ENCODE measurements at places on chromosomes 1 and 21.

- no peak for DNase-seq
These were observed 38.3 kb downstream of the ELK4 start for GRCh38 chr1:205593532-205593931.

GRCh38 chr1:248805876-248806275 lies 19.8 kb downstream of the SH3BP5L start:
- DNase-seq = no peak

- no peak for DNase-seq
These were observed 356.9 kb upstream of the RUNX1 start for GRCh38 chr21:35405981-35406380.

- DNase-seq = no peak
These were observed 495.5 kb upstream of the RGS18 start for GRCh38 chr1:191662746-191663145.

- DNase-seq = no peak
These were observed 41.0 kb upstream of the IFFO2 start for GRCh38 chr1:18997508-18997907.

DNA sequence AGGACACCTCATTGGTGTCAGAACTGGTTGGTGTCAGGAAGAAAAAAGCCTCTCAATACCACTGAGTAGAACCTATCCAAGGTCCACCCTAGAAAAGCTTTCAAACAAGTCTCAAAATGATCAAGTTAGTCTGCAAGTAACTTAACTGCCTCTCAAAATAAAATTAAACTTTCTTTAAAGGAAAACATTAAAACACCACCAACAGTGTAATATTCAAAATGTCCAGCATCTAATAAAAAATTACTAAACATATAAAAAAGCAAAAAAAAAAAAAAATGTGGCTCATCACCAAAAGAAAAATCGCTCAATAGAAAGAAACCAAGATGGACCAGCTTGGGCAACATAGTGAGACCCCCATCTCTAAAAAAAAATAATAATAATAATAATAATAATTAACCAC lies 18.7 kb upstream of the OLFML2B start:
- no peak for DNase-seq

DNA sequence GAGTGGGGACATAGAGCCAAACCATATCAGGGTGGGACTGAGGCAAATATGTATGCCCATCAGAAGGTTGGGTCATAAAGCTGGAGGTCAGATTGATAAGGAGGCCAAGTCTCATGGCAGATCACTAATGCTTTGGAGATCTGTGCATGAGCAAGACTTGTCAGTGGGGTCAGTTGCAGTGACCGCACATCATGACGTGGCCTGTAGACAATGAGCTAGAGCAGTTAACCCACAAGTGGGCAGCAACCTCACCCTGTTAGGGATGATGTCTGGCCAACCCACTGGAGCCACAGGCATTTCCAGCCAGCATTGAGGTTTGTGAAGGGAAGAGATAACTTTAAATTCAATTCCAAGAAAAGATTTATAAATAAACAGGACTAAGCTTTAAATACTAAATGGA lies 66.7 kb downstream of the XCL1 start:
- peak; percentile 73 for DNase-seq

DNA sequence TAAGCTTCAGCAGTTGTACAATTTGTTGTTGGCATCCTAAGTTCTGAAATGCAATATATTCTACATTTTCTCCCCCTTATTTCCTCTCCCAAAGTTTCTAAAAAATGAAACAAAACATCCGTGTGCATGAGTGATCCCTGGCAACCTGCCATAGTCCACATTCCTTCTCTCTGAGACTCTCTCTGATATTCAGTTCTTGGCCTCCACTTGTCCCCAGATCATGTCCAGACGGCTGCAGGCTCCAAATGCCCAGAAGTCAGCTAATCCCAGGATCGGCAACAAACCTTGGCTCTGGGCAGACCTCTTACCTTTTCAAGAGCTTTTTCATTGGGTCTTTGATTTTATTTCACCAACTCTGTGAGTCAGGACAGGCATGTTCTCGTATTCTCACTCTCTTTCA lies 187.8 kb downstream of the ETS2 start:
- DNase-seq = peak; percentile 78

DNA sequence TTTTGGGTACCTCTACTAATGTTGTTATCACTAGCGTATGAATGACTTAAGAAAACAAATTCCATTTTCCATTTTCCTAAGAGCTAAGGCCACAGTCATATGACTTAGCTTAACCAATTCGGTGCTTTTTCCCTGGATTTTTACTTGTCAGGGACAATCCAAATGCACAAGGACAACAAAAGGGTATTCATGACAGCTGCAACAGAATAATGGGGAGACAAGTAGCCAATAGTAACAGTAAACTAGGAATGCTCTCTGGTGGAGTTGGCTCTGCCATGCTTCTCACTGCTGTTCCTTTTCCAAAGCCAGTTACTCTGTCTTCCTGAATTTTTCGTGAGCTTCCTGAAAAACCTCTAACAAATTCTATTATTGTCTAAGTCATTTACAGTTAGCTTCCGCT lies 52.9 kb downstream of the LRRIQ3 start:
- no peak for DNase-seq

GRCh38 chr1:10430216-10431069 lies at the start of gene CENPS:
Gene CENPS (plus strand): TSS chr1:10430433. CDS start chr1:10430518, 85 bp downstream.
- DNase-seq = peak; percentile 71

GRCh38 chr21:44898011-44898488 lies 22.6 kb downstream of the ITGB2 start:
- DNase-seq = no peak

GRCh38 chr1:155859881-155860871 lies 809 bp downstream of the SYT11 start:
- peak; percentile 64 for DNase-seq

DNA sequence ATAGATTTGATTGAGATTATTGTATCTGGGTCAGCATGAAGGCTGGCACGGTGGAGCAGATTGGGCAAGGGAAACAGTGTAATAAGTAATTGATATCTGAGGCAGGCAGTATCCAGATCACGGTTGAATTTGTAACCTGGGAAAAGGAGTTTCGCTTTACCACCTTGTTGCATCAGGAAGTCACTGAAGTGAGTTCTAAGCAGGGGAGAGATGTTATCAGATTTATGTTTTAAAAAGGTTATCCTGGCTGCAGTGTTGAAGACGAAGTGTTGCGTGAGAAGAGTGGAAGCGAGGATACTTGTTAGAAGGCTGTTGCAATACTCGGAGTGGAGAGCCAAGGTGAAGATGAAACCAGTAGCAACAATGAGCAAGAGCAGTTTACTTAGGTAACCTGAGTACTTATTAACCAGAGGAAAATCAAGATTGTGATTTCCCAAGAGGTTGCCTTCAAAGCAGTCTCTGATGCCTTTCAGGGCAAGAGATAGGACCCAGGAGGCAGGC lies 77.8 kb downstream of the LHX9 start:
- no peak for DNase-seq

- DNase-seq = peak; percentile 81
These were observed 12.0 kb downstream of the PPFIA4 start for GRCh38 chr1:203038217-203038741.

DNA sequence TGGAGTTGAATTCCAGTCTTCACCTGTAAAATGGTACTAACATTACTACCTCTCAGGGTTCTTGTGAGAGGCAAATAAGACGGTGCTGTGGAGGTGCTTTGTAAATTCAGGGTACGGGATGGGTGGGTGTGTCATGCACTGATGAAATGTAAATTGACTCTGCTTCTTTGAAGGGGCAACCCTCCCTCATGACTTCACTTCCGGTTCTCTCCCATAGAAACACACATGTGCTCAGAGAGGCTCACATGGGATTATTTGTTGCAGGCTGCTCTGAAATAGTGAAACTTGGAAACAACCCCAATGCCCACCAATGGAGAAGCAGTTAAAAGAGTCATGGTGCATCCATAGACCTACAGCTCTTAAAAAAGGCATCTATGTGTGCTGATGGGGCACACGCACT lies 44.9 kb upstream of the SCMH1 start:
- no peak for DNase-seq

GRCh38 chr1:66443793-66444192 lies 90.2 kb upstream of the SGIP1 start:
- DNase-seq = no peak

DNA sequence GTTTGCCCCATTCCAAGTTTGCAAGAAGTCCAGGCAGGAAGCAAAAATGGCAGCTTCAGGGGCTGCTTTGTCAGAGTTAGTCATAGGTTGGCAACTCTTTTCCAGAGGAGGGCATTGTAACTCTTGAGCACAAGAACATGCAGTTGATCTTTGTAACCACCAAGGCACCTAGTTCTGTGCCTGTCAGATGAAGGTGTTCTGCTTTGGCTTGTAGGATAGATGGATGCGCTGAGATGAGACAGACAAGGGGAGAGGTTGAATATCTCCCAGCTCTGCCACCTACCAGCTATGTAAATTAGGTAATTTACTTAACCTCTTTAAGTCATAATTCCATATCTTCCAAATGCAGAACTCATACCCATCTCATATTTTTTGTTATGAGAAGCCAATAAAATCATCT lies 89.3 kb downstream of the ZNF648 start:
- DNase-seq = no peak

GRCh38 chr1:17193222-17194132 lies 11.5 kb upstream of the PADI1 start:
- DNase-seq = no peak

DNA sequence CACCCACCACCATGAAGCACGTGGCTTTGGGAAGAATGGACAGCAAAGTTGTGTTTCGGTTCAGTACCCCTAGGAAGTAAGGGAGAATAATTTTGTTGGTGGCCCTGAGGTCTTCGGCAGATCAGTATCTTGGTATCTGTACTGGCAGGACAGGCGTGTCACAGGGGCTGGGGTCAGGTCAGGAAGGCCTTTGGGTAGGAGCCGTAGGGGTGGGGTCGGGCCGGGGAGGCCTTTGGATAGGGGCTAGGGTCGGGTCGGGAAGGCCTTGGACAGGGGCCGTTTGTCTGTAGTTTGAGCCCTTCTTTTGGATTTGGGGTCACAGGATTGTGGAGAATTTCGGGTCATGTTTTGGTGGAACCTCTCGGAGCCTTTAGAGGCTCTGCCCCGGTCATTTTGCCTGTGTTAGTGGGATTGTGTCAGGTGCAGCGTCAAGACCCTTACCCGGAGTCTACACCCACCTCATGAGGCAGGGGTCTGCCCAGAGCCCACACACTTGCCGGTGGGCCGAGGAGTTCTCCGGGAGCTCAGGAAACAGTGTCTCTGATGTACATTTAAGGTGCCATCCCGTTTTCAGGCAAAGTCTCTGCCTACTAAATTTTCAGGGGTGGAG lies 75.3 kb upstream of the COL6A1 start:
- DNase-seq = no peak

- DNase-seq = no peak
These were observed 220.1 kb downstream of the ST6GALNAC3 start for GRCh38 chr1:76294482-76295194.

DNA sequence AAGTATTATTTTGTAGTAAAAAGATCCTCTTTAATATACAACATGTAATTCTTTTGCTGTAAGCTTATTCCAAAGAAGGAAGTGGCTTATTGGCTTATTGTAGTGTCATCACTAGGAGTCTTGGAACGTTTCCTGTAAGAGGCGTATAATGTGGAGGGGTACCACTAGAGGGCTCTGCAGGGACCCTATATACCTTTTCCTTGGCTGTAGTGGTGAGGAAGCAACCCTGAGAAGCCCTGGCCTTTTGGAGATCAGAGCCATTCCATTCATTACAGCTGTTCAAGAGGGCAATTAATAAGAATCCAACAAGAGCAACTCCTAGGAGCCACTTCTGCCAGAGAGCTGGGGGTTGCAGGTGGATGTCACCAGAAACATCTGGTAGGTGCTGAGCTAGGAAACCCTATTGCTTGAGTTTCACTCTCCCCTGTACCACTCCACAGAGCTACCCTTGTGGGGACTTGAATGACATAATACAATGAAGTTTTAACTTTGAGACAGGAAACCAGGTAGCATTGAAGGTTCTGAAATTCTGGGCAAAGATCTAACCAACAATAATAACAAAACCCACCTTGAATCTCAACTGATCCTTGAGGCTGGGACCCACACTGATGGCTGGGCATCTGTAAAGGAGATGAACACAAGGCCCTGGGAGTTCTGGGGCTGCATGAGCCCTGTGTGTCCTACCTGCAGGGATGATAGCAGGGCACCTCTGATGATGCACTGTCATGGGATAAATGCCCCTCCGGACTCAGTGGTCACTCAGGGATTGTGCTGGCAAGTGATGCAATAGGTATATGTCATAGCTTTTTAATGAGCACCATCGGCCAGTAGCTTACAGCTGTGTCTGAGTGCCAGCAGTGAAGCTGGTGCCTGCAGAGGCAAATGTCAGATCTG lies 160.2 kb upstream of the COA6 start:
- DNase-seq = no peak

GRCh38 chr1:151934048-151934493 lies 24.8 kb upstream of the THEM4 start:
- DNase-seq = no peak

- DNase-seq = no peak
These were observed 156.9 kb upstream of the NBPF11 start for GRCh38 chr1:148308832-148309458.

GRCh38 chr1:113835686-113836290 lies 23.5 kb upstream of the RSBN1 start:
- peak; percentile 35 for DNase-seq

DNA sequence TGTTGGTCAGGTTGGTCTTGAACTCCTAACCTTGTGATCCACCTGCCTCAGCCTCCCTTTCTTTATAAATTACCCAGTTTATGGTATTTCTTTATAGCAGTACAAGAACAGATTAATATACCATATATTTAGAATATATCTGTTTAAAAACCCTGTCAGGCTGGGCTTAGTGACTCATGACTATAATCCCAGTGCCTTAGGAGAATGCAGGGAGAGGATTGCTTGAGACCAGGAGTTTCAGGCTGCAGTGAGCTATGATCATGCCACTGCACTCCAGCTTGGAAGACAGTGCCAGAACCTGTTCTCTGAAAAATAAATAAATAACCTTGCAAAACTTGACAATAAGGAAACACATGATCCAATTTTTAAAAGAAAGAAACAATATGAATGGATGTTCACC lies 43.9 kb downstream of the ZNF684 start:
- DNase-seq = no peak

DNA sequence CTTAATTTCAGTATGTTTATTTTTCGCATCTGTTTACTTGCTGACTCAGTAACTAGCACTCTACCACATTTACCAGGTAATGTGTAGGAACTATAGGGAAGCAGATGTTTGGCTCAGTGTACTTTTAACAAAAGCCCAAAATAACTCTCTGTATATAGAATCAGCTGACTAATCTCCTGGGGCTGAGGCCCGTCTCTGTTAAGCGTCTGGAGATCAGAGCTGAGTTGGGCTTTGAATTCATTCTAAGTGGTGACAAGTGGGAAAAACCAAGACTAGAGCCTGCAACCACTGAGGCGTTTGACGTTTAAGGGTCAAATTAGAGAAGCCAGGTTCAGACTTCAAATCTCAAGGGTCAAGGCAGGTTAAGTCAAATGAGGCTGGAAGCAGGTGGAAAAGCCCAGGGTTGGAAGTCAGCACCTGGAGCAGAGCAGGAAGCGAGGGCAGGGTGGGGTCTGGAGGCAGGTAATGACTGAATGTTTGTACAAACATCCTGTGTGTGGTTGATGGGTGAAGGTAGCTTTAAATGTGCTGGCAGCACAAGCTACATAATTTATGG lies 56.8 kb upstream of the LYST start:
- no peak for DNase-seq

GRCh38 chr1:160420881-160421842 lies 20.8 kb downstream of the VANGL2 start:
- DNase-seq = no peak

GRCh38 chr1:218614031-218614430 lies 268.9 kb downstream of the TGFB2 start:
- DNase-seq = no peak

GRCh38 chr1:231512147-231512698 lies 16.2 kb upstream of the TSNAX start:
- DNase-seq = peak; percentile 82

All from stromal cell of bone marrow (primary cell).